ENCODE measurements at places on chromosomes 5 and 9. TPM values are rescaled to one million over a fixed set of nuclear protein-coding genes. Genes with fewer than 3 reads are reported as not detected.

HINT1 gene
- total RNA-seq = 182 TPM

GRCh38 chr9:37395663-37396062, 26.8 kb upstream of the GRHPR start:
- no peaks in the 10 kb centered on the region for H3K36me3 ChIP-seq
- no peak overlapping the region for H3K27ac ChIP-seq
- DNase-seq = no peak
- H3K27me3 ChIP-seq = no peaks in the 10 kb centered on the region
- no peak overlapping the region for H3K4me3 ChIP-seq

GRCh38 chr5:72115296-72115695, 8.0 kb downstream of the MAP1B start:
- DNase-seq = no peak
- no peak overlapping the region for H3K27ac ChIP-seq
- no peaks in the 10 kb centered on the region for H3K4me1 ChIP-seq

DNA sequence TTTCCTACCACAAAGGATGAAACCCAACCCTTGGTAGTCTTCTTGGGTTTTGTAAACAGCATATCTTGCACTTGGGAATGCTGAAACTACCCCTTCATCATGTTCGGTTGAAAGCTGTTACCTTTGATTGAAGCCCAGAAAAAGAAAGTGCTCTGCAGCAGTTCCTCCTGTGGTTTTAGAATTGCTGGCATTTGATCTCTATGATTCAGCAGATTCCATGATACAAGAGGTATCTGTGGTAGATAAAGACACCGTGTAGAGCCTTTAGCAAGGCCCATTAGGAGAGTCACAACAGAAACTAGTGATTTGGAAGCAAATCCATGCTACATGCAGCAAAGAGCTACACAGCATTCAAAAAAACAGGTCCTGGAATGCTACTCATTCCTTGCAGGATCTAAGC, 557.0 kb downstream of the TLE1 start:
- no peaks in the 10 kb centered on the region for H3K36me3 ChIP-seq
- H3K4me1 ChIP-seq = no peaks in the 10 kb centered on the region
- H3K27me3 ChIP-seq = no peaks in the 10 kb centered on the region

NRARP gene
- total RNA-seq = 2.2 TPM

GRCh38 chr5:82217917-82218316, 60.2 kb downstream of the RPS23 start:
- no peaks in the 10 kb centered on the region for H3K4me1 ChIP-seq
- H3K4me3 ChIP-seq = no peak overlapping the region
- H3K27me3 ChIP-seq = no peaks in the 10 kb centered on the region
- no peak overlapping the region for H3K27ac ChIP-seq

DNA sequence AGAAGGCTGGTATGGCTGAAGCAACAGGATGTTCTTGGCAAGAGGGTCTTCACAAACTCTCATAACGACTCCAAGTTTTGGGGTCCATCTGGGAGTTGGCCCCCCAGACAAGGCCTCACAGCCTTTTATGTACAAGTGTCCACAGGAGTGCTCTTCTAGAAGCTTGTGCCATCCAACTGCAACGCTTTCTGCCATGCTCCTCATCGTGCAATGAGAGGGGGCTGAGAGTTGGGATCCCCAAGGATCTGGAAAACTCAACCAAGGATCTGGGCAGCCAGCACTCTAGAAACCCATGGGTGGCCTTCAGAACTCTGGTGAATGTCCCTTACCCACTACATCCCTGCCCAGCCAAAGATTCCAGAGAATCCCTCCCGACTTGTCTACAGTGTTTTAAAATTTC, 8.5 kb upstream of the AMBP start:
- no peak overlapping the region for H3K4me3 ChIP-seq
- no peaks in the 10 kb centered on the region for H3K4me1 ChIP-seq
- no peak for DNase-seq
- no peaks in the 10 kb centered on the region for H3K27me3 ChIP-seq
- no peak overlapping the region for H3K27ac ChIP-seq
- H3K36me3 ChIP-seq = no peaks in the 10 kb centered on the region

GRCh38 chr9:83584995-83585394, 37.9 kb upstream of the IDNK start:
- H3K4me3 ChIP-seq = no peak overlapping the region
- peaks cover 5% of the 10 kb centered on the region for H3K4me1 ChIP-seq
- H3K36me3 ChIP-seq = no peaks in the 10 kb centered on the region
- no peak for DNase-seq

GRCh38 chr5:1052641-1053390, 44.2 kb downstream of the NKD2 start:
- H3K4me3 ChIP-seq = no peak overlapping the region
- H3K27me3 ChIP-seq = no peaks in the 10 kb centered on the region
- H3K36me3 ChIP-seq = no peaks in the 10 kb centered on the region
- DNase-seq = no peak
- H3K27ac ChIP-seq = no peak overlapping the region
- no peaks in the 10 kb centered on the region for H3K4me1 ChIP-seq

TXNDC8 gene
- total RNA-seq = not detected
